ENCODE measurements at places on chromosomes 5 and 9.

DNA sequence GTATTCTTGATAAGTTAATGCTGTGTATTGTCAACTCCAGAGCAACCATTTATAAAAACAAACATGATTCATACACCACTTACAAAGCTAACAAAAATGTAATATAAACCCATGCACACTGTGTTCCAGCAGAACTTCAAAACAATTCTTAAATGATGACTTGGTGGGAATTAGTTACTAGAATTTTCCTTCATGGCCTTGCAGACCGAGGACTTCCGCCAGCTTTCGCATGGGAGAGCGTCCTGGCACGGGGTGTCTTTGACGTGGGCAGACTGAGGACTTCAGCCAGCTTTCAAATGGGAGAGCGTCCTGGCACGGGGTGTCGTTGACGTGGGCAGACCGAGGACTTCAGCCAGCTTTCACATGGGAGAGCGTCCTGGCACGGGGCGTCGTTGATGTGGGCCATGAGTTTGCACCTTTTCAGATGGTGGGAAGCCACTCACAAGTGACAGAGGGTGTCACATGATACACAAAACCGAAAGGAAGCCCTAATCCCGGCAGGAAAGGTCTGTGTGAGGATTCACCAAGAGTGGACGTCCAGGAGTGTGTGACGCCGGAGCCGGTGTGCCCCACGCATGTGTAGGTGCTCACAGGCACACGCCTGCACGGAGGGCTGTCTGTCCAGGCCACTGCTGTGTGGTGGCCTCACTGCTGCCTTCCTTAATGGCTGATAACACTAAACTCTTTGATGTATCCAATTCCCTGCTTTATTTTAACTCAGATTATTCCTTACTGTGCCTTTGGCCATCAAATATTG lies 211.3 kb upstream of the IRX4 start:
- no peak for DNase-seq

DNA sequence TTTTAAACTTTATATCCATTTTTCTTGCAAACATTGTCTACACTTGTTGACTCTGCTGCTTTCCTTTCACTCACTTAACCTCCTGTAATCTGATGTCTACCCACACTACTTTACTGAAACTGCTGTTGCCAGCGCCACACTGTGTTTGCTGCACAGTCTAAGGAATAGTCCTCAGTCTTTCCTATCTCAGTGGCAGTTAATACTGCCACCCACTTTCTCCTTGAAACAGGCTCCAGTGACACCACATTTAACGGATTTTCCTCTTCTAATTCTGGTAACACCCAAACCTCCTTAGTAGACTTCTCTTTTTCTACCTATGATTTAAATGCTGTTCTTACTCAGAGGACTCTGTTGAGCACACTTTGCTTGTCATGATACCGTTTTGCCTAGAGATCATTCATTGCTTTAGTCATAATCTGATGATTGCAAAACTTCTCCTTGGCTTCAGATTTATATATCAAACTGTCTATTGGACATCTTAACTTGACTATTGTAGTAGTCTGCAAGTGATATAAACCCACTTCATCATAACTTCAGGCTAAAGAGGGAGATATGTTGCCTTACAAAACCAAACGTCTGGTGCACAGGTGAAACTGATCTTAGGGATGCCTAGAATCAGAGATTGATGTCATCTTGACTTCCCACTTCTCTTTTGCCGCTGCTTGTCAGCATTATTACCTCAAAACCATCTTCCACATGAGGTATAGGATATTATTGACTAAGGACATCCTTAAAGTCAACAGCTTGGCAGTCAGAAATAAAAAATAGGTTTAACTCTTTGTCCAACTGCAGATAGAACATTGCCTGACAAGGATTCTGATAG lies 94.1 kb downstream of the CDC42SE2 start:
- no peak for DNase-seq

- DNase-seq, result no peak
Measured at GRCh38 chr5:151104795-151105194, 24.0 kb upstream of the TNIP1 start.

DNA sequence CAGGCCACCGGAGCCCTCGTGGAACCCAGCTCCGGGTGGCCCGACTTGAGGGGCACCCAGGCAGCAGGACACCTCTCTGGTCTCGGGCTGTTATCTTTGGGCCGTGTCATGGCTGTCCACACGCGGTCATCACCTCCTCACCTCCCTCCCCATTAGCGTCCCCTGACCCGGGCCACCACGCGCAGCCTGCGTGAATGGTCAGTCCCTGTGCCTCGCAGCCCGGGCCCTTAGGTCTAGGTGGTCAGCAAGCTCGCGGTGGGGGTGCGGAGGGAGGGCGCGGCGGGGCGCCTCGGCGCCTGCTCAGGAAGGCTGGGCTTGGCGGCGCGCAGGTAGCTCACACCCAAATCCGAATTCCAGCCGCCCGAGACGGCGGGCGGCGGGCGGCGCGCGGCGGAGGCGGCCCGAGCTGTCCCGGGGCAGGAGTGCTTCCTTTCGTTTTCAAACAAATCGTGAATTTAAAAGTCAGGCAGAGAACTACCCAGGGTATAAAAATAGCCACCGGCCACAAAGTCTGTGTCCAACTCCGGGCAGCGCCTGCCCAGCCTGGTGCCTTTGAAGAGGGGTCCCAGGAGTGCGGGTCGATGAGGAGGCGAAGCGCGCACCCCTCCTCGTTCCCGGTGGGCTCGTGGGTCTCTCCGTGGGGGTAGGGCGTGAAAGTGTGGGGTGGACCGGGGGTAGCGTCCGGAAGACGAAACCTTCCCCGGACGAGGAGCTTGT lies 1.0 kb upstream of the RXRA start:
- DNase-seq, result no peak

DNA sequence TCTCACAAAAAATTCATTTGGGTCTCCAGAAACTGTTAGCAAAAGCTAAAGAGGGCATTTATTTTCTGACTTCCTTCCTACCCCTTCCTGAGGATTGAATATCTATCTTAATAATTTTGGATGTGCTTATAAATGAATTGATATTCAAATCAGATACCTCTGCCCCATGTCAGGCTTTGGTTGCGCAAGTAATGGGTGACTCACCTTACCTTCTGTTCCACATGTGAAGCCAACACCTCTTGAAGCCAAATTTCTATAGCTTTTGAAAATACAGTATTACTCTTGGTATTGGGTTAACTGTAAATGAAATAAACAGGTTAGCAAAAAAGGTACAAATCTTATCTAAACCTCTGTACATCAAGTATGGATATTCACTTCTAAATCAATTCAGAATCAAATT lies 122.0 kb downstream of the PRDM6 start:
- DNase-seq, result no peak

DNA sequence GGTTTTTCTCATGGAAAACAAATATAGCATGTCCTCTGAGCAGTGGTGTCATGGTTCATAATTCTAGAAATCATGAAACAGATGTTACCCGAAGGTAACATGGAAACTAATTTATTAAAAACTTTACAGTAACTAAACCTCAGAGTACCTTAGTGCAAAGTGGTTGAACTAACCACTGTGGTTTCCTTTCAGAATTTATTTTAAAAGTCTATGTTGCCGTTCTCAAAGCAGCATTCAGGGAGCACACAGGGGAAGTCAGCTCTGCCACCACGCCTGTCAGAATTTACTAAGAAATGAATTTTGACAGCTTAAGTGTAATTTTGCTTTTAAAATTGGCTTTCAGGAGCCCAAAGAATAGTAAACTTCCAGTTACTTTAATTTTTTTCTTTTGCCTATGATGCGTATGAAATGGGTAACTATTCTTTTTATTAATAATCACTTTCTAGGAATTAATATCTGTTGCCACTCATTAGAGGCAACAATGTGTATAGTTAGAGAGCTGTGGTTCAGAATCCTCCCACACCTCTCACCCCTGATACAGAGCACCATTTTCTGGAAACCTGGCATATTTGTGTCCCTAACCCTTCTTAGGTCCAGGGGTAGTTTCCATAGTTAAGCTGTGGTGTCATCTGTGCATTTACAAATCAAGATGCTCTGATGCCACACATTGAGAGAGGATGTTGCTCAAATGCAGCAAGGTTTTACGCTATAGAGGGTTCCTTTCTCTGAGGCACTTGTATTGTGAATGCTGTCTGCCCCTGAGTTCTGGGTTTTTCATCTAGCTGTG lies 202.6 kb downstream of the ZSWIM6 start:
- no peak for DNase-seq

- no peak for DNase-seq
Measured at GRCh38 chr9:136721339-136722092, 9.1 kb downstream of the DIPK1B start.

GRCh38 chr9:94153905-94154304 lies 69.6 kb downstream of the PTPDC1 start:
- no peak for DNase-seq

- DNase-seq, result no peak
Measured at GRCh38 chr5:113081881-113082546, 105.4 kb downstream of the DCP2 start.

DNA sequence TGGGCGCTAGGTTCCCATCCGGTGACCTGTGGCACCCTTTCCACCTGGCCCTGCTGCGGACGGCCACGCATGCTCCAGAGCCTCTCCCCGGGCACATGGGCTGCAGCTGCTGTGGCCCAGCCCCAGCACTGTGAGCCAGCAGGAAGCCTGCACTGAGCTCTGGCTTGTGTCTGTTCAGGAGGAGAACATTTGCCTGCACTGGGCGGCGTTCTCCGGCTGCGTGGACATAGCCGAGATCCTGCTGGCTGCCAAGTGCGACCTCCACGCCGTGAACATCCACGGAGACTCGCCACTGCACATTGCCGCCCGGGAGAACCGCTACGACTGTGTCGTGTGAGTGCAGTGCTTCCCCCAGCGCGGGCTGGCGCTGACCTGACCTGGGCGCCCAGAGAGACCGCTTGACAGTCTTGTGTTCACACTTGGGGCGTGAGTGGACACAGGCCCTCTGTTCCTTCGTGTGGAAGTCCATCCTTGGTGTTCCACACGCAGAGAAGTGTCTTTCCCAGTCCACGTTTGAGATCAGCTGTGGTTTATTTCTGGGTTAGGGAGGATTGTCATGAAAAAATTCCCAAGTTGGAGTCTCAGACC lies 66.2 kb upstream of the CACNA1B start:
- DNase-seq, result no peak

DNA sequence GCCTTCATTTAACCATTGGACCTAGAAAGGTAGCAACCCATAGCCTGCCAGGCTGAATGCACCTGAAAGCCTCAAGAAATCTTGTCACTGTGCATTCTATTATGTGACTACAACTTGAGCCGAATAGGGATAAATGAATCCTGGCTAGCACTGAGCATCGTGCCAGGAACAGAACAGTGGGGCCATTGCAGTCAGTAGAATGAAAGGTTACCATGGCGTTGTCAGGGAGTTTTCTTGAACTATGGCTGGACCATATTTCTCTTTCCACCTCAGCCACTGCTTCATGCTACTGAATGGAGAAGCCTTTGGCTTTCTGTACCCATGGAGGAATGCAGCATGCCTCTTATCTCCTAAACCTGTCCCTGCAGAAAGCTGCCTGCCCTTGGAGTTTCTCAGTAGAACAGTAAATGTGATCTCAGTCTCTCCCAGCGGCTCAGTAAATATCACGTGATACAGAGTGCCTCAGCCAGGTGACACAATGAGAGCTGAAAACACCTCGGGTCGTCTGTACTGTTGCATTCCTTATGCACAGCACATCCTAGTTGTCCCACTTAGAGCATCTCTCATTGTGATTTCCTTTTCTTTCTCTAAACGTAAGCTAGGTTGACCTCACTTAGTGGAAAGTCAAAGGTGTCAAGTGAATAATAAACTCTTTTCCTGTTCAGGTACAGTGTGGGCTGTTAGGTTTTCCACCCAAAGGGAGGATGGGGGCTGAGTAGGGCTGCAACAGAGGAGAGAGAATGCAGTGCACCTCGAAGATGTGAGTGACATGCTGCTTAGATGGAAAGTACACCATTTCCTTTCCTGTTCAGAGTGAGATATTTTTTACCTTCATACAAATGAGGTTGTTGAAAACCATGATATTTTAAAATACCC lies 115.3 kb downstream of the MACIR start:
- DNase-seq, result no peak

DNA sequence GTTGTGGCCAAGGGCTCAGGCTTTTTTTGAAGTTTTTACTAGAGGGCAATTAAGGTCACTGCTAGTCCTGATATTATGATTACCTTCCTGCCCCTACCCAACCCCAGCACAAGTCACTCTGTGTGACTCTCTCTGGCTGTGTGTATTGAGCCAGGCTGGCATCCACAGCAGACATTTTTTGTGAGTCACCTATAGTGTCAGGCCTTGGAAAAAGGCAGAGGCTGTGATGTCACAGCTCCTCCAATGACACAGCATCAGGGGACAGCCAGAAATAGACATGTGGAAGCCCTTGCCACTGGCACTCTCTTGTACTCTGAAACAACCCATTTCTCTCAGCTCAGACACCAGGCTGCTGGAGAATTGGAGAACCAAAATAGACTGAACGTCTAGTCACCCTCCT lies 145.4 kb downstream of the NMUR2 start:
- DNase-seq, result no peak

- DNase-seq, result no peak
Measured at GRCh38 chr9:106689089-106689488, 173.9 kb upstream of the ZNF462 start.

- DNase-seq, result no peak
Measured at GRCh38 chr5:99004960-99005359, 76.2 kb upstream of the CHD1 start.

DNA sequence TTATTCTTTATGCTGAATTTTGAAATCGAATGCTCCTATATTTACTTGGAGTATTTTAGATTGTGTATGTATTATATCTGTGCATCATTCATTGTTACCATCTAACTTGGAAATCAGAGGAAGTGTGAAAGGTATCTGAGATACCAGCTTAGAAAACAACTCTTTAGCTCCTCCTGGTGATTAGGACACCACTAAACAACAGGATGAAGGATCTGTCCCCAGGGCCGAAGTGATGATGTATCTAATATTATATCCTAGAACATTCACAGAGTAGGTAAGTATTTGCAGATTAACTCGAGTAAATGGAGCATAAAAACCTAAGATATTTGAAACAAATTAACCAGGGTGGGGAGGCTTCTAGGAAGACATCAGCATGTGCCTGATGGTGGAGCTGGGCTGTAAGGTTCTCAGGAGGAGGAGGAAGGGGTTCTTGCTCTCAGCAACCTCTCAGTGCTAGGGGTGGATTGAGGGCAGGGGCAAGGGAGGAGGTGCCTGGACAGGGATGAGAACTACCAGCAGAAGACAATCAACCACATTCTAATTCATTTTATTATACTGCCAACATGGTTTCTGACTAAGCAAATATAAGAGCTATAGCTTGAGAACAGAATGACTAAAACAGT lies 2.6 kb upstream of the NFIL3 start:
- no peak for DNase-seq

All from H1 (cell line).